ENCODE measurements at places on chromosomes 1 and 21.

DNA sequence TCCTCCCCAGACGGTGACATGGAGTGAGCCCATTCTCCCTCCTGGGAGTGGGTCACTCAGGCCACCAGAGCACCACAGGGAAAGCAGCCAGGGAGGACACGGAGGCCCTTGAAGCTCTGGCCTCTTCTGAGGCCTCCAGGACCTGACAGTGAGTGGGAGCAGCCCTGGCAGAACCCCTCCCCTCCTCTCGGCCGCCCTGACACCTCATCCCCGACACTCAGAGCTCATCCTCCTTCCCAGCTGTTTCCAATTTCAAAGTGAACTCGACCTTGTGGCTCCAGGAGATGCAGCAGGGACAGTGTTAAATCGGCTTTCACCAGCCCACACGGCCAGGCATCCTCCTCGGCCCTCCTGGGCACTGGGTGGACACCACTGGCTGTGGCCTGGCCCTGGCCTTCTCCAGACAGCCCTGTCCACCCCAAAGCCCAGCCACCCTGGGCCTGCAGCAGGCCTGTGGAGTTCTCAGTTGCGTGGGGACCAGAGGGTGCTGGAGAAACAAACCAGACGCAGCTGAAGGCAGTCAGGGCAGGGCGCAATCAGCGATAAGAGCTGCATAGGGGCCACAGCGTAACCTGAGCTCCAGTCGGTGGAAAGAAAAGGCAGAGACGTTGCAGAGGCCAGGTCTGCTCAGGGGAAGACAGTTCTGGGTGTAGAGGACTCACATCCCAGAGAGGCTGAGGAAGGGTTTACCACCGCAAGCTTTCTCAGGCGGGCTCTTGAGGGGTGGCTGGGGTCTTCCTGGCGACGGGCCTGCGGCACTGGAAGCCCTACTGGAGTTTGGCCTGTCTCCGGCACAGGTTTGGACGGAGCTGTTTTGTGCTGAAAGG, 27.1 kb downstream of the FTCD start:
- no peak for DNase-seq

- peak; percentile 27 for DNase-seq
These were observed 25.2 kb upstream of the MAP3K7CL start for GRCh38 chr21:29105218-29105617.

DNA sequence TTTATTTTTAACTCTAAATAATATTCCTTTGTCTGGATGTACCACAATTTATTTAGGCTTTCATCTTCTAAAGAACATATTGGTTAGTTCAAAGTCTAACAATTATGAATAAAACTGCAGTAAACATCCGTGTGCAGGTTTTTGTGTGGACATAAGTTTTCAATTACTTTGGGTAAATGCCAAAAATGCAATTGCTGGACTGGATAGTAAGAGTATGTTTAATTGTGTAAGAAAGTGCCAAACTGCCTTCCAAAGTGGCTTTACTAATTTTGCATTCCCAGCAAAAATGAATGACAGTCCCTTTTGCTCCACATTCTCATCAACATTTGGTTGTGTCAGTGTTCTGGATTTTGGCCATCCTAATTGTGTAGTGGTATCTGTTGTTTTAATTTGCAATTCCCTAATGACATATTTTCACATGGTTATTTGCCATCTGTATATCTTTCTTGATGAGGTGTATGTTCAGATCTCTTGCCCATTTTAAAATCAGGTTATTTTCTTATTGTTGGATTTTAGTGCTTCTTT, 113.8 kb downstream of the DPYD start:
- DNase-seq, result no peak

- peak; percentile 22 for DNase-seq
These were observed 8.8 kb upstream of the CTBS start for GRCh38 chr1:84582802-84583587.

DNA sequence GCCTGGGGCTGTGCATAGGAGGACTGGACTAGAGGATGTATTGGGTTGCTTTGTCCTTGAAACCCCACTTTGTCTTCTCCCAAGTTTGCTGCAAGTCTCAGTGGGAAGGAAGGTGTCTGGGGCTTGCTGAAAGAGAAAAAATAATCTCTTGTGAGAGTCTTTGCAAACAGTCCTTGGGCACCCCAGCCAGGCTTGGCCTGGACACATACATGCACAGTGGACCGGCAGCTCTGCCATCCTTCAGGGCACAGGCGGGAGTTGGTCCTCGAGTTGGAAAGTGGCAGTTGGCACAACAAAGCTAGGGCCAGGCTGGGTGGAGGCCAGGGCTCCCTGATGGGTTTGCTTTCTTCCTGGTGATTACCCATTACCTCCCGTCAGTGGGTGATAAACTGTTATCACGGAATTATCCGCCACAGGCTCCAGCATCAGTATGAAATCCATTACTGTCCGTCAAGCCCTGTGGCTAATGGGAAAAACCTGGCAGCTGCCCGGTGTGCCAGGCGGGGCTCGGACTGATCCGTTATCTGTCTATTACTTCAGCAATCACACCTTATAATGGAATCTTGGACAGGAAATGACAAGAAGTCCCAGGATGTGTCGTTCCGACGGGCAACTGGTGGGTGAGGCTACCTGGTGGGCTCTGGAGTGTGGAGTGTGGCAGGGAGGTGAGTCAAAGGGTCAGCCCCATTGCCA, 265.7 kb downstream of the GRIK3 start:
- DNase-seq, result no peak

DNA sequence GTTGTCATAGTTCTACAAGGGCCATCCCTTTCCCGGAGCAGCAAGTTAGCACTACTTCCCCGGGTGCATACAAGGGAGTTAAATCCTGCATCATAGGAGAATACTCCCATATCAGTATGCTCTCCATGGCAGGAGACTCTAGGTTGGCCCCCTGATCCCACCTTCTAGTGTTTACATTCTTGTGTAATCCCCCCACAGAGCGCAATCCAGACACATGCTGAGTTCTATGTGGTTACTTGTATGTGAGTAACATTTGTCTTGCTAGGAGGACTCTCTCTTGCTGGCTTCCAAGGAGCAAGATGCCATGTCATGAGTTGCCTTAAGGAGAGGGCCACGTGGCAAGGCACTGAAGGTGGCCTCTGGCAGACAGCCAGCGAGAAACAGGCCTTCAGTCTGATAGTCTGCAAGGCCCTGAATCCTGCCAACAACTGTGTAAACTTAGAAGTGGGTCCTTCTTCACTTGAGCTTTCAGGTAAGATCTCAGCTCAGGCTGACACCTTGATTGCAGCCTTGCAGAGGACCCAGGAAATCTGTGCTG, 155.3 kb downstream of the CDC7 start:
- DNase-seq, result no peak
